GM23248 (cell line): ENCODE measurements at places on chromosomes 4 and X. TPM values are rescaled to one million over a fixed set of nuclear protein-coding genes. Genes with fewer than 3 reads are reported as not detected.

The TIGD2 gene
- polyA plus RNA-seq, result 7.2 and 7.6 TPM in 2 replicates

The SERPINA7 gene
- not detected in 2 replicates for polyA plus RNA-seq

The PAGE2B gene
- not detected in 2 replicates for polyA plus RNA-seq

DNA sequence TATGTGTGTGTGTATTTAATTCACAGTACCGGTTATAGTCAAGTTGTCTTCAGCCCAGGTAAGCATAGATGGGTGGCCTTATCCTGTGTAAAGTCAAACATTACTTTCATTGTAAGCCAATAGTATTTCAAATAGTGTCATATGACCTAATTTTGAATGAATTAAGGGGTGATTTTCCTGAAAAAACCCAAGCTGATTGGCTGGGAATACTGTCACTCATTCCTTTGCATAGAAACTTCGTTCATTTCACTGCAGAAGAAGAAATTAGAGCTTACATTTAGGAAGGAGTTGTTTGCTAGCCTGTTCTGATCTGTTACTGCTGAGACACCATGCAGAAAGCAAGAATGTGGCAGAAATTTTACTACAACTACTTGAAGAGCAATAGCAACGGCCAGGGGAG lies 45.4 kb downstream of the SMARCAD1 start:
- H3K4me3 ChIP-seq, result no peak overlapping the region
- no peak for DNase-seq
- H3K36me3 ChIP-seq, result peaks cover 41% of the 10 kb centered on the region
- no peaks in the 10 kb centered on the region for H3K4me1 ChIP-seq
- H3K27me3 ChIP-seq, result no peaks in the 10 kb centered on the region

The TLR10 gene
- not detected in 2 replicates for polyA plus RNA-seq

DNA sequence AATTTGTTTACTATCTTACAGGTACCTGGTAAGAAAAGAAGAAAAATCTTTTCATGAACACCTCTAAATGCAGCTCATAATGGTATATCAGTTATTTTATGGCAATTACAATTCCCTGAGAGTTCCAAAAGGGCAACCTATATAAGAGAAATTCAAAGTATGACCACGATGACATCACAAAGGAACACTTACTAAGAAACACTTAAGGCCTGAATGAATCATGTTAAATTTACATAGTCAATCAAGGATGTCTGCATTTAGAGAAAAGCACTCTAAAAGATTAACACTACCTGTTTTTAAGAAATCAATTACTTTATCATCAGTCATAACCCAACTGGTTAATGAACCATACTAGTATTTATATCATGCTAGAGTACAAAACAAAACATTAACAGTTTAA lies 63.9 kb downstream of the LCORL start:
- no peak overlapping the region for H3K4me3 ChIP-seq
- peaks cover 10% of the 10 kb centered on the region for H3K4me1 ChIP-seq
- no peaks in the 10 kb centered on the region for H3K27me3 ChIP-seq
- DNase-seq, result peak; percentile 40

The PF4V1 gene
- 6.5 and 8.1 TPM in 2 replicates for polyA plus RNA-seq
